Stimulated activated CD8-positive, alpha-beta memory T cell treated with anti-CD3 and anti-CD28 coated beads, Interleukin-4, amount 100 ng/mL, for 24 hours (primary cell): ENCODE measurements at places on chromosomes 4 and X.

- DNase-seq, result no peak
These were observed 186.2 kb upstream of the CPXCR1 start for GRCh38 chrX:88560673-88561330.

GRCh38 chr4:44210750-44211149, 237.9 kb downstream of the KCTD8 start:
- DNase-seq, result no peak

GRCh38 chrX:114582698-114583395, 1.0 kb upstream of the HTR2C start:
- DNase-seq, result no peak

DNA sequence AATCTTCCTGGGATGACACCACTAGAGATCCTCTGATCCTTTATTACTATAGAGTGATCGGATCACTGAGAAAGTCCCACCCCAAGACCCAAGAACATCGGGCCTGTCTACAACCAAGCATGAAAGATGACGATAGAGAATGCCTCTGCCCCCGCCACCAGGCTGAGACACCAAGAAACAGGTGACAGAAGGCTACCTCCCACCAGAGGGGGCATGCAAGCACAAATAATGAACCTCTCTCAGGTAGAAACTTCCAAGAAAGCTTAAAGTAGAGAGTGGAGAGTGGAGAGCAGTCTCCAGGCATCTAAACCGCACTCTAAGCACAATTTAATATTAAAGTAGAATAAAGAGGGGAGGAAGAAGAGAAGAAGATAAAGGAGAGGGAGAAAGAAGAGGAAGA, 402.6 kb downstream of the INPP4B start:
- DNase-seq, result no peak

GRCh38 chr4:1401409-1402020, 4.7 kb downstream of the NKX1-1 start:
- no peak for DNase-seq

DNA sequence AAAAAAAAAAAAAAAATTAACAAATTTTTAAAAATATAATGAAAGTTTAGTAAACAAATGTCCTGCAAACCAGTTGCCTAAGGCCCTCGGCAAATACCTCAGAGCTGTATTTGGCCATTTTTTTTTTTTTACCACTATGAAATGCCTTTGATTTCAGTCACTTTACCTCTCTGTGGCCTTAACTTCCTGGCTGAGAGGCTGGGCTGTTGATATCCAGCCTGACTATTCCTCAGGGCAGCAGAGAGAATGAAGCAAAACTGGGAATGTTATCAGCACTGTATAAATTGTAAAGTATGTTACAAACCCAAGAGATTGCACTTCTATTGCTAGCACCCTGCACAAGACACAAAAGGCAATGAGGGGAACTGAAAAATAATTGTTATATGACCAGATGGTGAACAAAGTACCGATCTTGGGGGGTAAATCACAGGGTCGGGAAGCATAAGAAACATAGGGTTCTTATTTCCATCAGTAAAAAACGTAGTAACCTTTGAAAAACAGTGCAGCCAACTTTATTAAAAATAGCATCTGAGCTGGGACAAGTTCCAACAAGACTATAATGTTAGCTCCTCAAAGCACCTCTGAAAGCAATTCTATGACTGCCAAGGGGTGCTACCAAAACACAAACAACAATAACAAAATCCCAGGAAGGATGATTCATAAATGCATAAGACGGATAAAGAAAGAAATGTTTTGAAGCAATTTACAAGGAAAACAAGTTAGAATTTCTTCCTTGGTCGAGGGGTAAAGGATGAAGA, 18.1 kb downstream of the USP46 start:
- DNase-seq, result no peak

DNA sequence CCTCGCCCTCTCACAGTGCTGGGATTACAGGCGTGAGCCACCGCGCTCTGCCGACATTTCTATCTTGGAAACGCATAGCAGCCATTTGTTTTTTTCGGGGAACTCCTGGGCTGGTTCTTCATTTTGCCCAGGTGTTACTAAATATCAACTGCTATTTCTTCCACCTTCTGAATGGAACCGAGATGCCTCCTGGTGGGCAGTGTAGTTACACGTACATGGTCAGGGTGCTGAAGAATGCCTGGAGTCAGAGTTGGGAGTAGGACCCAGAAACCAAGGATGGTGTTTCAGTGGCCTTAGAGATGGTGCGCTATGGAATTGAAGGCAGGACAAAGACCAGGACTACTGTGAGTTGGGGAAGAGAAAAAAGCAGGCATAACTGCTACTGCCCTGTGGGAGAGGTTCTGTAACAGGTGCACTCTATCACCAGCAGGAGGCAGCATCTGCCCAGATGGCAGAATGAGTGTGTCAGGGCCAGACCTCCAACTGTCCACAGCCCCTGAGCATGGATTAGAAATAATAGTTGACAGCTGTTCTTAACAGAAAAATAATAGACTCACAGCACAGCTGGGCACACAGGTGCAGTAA, 81.7 kb downstream of the ZC4H2 start:
- peak; percentile 9 for DNase-seq

GRCh38 chr4:2570551-2571222, 34.2 kb downstream of the FAM193A start:
- DNase-seq, result peak; percentile 55

- DNase-seq, result no peak
These were observed 5.0 kb upstream of the SLAIN2 start for GRCh38 chr4:48336146-48336870.

DNA sequence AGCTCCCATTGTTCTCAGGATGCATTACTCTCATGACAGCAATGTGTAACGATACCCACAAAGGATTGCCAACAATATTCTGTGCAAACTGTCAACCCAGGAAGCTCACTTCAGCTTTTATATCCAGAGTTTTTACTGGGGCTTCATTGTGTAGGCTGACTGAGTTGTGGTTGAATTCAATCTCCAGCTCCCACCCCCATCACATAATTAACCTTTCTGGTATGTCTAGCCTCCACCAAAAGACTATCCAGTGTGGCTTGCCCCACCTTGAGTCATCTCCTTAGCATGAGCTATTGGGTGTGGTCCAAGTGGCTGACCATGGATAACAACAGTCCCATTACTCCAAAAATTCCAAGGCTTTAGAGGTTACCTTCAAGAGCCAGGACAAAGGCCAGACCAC, 17.7 kb upstream of the TAB3 start:
- no peak for DNase-seq

DNA sequence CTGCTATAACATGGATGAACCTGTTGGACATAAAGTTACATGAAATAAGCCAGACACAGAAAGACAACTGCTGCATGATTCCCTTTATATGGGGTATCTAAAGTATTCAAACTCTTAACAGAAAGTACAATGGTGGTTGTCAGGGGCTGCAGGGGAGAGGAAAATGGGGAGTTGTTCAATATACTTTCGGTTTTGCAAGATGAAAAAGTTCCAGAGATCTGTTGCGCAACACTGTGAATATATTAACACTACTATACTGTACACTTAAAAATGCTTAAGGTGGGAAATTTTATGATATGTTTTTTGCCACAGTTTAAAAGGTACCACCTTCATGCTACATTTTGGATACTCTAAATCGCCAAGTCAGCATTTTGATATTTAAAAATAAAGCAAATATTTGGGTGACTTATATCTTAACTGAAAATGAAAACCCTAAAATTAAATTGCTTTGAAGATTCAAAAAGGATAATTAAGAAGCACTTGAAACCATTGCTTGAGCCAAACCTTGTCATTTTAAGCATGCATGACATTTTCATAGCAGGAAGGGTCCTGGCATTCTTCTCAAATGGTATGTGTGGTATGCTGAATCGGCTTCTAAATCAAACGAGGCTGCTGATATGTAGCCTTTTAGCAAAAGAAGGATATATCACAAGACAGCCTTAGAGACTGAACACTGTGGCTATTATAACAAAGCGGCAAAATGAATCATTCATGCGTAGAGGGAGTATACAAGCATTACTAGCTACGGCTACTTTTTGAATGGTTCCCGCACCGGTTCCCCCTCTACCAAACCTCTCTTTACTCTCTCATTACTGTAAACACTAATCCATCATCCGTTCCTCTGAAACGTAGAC, 607.1 kb upstream of the DIPK2B start:
- no peak for DNase-seq

DNA sequence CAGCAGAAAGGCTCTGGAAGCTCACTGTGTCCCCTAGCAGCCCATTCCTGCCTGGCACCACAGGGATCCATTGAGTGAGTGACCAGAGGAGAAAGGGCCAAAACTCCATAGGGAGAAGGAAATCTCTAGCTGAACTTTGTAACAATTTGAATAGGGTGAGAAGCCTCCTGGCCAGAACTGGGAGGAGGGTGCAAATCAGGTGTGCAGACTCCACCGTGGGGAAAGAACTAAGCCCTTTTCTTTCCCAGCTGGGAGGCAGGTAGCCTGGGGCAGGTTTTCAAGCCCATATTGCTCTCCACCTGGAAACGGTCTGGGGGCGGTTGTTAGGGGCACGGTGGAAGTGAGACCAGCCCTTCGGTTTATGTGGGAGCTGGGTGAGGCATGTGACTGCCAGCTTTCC, 227.2 kb downstream of the SNCA start:
- DNase-seq, result no peak

- no peak for DNase-seq
These were observed 523.2 kb upstream of the IGFBP7 start for GRCh38 chr4:57633212-57633859.

GRCh38 chr4:41878170-41878969, 56.9 kb upstream of the TMEM33 start:
- no peak for DNase-seq

DNA sequence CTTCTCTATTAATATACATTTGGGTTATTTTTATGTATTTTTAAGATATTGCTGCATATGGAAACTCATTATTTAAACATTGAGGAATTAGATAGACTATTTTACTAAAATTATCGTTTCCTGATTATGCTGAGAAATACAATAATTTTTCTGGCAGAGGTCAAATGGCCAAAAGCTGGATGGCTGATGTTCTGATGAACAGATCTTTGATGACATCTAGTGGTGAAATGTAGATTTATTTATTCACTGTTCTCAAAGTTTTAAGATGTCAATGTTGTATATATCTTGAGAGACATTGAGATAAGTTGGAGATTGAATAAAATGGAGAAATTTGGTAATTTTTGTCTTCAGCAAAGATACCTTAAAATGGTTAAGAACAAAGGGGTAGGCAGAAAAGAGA, 96.2 kb downstream of the UGT8 start:
- DNase-seq, result no peak

GRCh38 chr4:76688619-76689144, 209.3 kb downstream of the SOWAHB start:
- no peak for DNase-seq

DNA sequence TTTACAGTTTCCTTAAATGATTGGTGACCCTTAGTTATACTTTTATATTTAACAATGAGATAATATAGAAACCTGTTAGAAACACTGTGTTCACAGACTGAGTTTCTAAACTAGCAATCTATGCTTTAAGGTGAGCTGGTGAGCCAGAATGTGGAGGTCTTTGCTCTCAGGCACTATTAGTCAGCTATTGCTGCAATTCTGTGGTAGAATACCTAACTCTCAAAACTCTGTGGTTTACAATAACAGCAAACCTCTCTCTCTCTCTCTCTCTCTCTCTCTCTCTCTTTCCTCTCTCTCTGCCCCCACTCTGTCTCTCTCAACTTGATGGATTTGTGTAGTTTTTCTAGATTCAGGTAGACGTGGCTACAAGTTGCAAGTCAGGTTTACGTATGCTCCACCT, 17.6 kb upstream of the LCORL start:
- DNase-seq, result no peak
